ENCODE measurements at places on chromosomes 3 and 15.

- DNase-seq: no peak
These were observed 613.4 kb upstream of the CFAP20DC start for GRCh38 chr3:59663076-59663850.

DNA sequence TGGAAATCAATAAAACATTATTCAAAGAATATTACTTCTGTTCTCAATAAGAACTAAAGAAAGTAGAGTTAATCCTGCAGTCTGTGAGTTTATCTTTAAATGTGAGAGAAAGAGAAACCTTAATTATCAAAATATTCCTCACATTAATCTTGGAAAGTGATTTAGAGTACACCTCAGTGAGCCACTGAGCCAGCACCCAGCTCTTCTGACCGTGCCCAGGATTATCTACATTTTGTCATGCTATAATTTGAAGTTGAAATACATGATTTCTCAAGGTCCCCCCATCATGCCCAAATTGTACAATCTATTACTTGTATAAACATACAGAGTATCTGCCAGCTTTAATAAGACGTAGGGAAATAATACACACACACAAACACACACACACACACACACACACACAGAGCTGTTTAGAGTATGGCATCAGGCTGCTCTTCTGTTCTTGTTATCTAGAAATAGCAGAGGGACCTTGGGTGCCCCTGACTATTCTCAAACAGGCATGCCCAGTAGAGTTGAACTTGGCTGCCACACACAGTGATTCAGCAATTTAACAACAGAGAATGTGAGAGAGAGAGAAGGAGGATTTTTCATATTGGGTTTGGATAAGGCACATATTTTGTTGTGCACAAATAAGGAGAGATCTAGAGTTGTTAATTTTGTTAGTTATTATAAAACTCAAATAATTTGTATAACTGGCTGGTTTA is 74.4 kb downstream of the P2RY1 start:
- no peak for DNase-seq

GRCh38 chr3:32662647-32663046 is 22.3 kb upstream of the CNOT10 start:
- DNase-seq: no peak

GRCh38 chr3:194745422-194746184 is 59.9 kb downstream of the FAM43A start:
- no peak for DNase-seq

- no peak for DNase-seq
These were observed 450.9 kb downstream of the MAGI1 start for GRCh38 chr3:65587650-65588439.

Data from central memory CD8-positive, alpha-beta T cell (primary cell).